Posterior vena cava (tissue), 2 donors: ENCODE measurements at places on chromosomes 1 and 21. TPM values are rescaled to one million over a fixed set of nuclear protein-coding genes. Genes with fewer than 3 reads are reported as not detected.

DNA sequence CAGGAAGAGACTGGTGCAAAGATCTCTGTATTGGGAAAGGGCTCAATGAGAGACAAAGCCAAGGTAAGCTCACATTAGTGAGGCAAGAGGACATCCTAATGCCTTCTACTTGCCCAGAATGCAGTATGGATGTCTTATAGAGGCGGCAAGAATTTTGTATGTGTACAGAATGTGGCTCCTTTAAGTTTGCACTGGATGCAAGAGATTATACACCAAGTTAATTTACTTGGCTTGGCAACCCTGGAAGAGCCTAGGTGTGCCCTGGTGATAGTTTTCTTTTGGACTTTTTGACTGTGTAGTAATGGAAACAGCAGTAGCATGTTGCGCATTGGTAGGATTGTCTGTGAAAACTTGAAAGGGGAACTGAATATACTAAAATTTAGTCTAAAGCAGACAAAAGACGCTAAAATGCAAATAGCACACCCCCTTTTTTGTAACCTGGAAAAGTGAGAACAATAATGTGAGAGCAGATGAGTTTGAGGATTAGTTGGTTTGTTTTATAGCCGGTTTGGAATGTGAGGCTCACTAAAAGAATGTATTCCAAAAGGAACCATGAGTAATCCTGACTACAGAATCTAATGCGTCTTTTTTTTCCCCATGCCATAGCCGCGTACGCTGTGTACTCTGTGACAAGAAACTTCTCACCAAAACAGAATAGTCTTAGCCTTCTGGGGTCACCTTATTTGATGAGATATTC lies 18.1 kb downstream of the KHDRBS1 start:
- DNase-seq: no peak

The RPE65 gene
- total RNA-seq: not detected

DNA sequence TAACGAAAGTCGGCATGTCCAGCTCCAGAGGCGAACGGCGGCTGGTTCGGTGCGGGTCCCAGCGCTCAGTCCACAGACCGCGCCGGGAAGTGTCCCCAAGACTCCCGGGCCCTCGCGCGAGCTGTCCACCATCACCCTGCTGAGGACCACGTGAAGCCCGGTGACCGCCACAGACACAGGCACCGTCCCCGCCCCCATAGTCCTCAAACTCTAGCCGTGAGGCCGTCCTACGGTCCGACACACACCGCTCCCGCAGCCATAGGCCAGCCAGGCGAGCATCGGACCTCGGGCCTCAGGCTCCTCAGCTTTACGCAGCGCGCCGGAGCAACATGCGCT lies 535 bp downstream of the SETD4 start:
- DNase-seq: peak; percentile 86

The RHD gene
- total RNA-seq: not detected

- no peak for DNase-seq
Measured at GRCh38 chr21:33434770-33435360, 31.7 kb downstream of the IFNGR2 start.
